Activated T-cell treated with anti-CD3 and anti-CD28 coated beads, Interleukin-2, amount 50 U/mL, for 72 hours (primary cell): ENCODE measurements at places on chromosomes 1 and 21.

- no peak for DNase-seq
Observed at GRCh38 chr1:61254634-61255357, 172.4 kb downstream of the NFIA start.

- DNase-seq = peak; percentile 71
Observed at GRCh38 chr1:20717452-20718342, at the start of gene KIF17. TSS of gene KIF17 (minus strand) at chr1:20718007. CDS start at chr1:20717706, 301 bp downstream.

DNA sequence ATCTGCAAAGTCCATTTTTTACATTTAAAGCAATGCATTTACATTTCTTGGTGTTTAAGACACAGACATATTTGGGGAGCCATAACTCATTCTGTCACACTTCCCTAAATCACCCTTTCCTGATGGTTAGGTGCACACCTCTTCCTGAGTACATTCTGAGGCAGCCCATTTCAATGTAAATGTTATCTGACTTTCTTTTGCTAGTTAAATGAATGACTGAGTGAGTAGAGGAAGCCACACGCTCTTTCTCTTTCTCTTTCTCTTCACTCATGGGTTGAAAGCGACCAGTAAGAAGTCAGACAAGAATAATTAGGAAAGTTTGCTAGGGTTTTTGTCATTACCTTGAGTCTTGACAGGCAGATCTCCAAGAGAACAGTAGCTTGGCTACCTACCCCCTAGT lies 143.1 kb downstream of the S1PR1 start:
- no peak for DNase-seq

DNA sequence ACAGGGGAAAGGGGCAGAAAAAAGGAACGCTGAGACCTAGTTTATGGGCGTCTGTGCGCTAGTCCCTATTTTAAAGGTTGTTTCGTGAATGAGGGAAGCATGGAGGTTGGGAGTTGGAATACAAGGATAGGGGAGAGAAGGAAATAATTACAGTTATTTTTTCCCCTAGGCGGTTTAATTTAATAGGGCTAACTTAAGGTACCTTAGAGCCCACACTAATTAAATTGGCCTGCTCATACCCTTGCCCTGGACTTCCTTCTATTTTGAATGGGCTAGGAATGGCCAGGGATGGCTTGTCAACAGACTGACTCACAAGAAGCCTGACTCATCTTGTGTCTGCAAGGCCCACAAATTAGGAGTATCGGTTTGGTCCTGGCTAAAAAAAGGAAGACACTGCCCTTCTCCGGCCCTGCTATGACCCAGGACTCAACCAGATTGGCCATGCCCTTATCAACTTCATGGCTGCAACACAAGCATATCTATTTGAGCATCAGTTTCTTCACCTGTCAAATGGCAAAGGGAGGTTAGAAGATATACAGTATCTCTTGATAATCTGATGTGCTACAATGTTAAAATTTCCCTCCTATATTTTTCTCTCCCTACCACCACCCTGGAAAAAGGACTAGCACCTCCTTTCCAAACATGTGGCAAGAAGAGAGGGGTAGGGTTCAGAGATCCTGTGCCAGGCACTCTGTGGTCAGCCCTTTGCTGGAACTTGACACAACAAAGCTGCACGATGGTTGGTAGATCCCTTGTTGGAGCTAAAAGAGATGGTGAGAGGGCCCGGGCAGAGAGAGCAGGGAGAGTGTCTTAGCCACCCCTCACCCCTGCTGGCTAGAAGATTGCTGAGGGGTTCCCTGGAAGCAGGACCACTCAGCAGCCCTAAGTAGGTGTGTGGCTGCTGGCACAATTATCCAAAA lies 2.2 kb upstream of the SSBP3 start:
- peak; percentile 7 for DNase-seq

DNA sequence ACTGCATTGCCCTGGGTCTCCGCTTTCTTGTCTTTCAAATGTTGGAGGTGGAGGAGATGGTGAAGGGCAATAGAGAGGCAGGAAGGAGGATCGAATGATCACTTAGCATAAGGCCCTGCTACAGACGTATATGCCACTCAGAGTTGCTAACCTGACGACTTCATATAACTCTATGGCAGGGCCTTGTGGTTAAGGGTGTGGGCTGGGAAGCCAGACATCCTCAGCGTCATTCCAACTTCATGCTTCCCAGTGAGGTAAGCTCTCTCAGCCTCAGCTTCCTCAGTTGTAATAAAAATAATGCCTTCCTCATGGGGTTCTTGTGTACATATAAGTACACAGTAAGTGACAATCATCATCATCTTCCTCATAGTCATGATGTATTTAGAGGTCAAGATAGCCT lies 54.6 kb downstream of the CASQ2 start:
- DNase-seq = no peak

DNA sequence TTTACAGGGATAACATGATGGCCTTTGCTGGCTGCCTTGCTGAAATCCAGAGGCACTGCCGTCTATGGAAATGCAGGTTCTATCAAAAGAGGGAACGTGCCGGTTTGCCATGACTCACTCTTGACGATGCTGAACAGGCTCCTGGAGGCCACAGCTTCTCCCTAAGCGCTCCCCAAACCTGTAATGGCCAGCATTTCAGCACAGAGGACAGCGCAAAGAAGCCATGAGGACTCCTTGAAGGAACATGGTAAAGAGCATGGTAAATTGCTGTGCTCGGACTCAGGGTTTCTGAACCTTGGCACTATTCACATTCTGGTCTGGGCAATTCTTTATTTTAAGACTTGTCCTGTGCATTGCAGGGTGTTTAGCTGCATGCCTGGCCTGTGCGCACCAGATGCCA lies 217.5 kb downstream of the CAMTA1 start:
- no peak for DNase-seq

GRCh38 chr1:234610061-234610665 lies at the start of gene IRF2BP2:
TSS of gene IRF2BP2 (minus strand) at chr1:234610178. CDS start at chr1:234609494, 684 bp downstream.
- DNase-seq = peak; percentile 89

DNA sequence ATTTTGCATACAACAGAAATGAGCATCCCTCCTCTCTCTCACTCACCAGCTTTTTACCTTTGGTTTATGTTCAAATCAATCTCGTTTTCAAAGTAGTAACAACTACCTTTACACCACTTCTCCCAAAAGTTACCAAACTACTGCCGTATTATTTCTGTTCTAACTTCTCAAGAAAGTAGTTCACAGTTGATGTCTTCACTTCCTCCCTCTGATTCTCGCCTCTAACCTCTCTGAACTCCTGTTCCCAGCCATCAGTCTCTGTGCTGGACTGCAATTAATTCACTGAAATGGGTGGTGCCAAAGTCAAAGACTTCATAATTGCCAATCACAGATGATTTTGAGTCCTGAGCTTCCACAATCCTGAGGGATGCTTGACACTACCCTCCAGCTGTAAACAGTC lies 54.0 kb downstream of the ZNF281 start:
- no peak for DNase-seq

GRCh38 chr1:15224974-15225373 lies 22.0 kb upstream of the FHAD1 start:
- no peak for DNase-seq

DNA sequence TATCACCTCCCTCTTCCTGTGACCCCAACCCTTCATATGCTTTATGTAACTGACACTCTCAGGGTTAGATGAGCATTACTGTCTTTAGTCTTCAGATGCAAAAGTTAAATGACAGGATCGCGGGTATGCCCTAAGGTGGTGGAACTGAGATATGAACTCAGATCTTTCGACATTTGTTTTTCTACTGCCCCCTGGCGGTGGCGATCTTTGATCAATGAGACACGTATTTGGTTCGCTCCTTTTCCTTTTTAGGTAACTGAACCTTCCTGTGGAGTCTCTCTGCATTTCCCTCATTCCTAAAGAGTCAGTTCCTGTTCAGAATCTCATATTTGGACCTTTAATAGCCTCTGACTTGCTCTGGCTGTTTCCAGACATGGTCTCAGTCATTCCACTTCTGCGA lies 47.8 kb upstream of the ZP4 start:
- DNase-seq = peak; percentile 1

- no peak for DNase-seq
Observed at GRCh38 chr1:31219489-31219888, 20.2 kb downstream of the NKAIN1 start.

- DNase-seq = peak; percentile 12
Observed at GRCh38 chr1:8397511-8397910, 79.6 kb downstream of the SLC45A1 start.

DNA sequence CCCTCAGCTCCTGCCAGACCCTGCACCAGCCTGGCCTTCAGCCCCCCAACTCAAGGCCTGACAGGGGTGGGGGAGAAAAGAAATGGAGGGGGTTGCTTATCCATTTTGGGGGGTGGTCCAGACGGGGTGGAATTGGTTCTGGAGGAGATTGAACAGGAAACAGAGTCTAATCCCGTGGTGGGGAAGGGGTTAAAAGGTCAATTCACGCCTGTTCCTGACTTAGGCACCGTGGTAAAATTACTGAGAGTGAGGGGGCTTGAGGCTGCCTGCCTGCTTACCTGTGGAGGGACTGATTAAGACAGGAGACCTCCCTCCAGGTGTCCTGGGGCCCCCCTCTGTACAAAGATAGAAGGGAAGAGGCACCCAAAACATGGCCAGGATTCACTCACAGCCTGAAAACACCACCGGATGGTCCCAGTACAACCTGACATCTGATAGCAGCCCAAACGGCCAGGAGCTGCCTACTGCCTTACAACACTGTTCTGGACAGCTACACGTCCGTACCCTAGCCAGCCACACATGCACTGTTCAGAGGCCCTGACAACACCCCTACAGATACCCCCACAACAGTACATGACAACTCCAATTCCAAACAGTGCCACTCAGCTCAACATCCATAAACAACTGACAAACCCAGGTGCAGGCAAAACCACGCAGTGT lies 31.8 kb downstream of the AHDC1 start:
- no peak for DNase-seq

GRCh38 chr1:37720231-37721130 lies 28.2 kb downstream of the CDCA8 start:
- no peak for DNase-seq

GRCh38 chr21:15212206-15212605 lies 147.4 kb upstream of the NRIP1 start:
- DNase-seq = no peak

DNA sequence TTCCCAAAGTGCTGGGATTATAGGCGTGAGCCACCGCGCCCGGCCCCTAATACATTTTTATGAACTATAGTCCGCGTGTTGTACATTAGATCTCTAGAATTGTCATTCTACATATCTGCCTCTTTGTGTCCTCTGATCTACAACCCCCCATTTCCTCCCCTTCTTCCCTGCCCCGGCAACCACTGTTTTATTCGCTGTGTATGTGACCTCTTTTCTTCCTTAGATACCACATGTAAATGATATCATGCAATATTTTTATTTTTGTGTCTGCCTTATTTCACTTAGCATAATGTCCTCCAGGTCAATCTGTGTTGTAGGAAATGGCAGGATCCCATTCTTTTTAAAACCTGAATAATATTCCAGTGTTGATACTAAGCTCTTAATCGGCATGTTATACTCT lies 99.5 kb upstream of the NRIP1 start:
- DNase-seq = no peak

DNA sequence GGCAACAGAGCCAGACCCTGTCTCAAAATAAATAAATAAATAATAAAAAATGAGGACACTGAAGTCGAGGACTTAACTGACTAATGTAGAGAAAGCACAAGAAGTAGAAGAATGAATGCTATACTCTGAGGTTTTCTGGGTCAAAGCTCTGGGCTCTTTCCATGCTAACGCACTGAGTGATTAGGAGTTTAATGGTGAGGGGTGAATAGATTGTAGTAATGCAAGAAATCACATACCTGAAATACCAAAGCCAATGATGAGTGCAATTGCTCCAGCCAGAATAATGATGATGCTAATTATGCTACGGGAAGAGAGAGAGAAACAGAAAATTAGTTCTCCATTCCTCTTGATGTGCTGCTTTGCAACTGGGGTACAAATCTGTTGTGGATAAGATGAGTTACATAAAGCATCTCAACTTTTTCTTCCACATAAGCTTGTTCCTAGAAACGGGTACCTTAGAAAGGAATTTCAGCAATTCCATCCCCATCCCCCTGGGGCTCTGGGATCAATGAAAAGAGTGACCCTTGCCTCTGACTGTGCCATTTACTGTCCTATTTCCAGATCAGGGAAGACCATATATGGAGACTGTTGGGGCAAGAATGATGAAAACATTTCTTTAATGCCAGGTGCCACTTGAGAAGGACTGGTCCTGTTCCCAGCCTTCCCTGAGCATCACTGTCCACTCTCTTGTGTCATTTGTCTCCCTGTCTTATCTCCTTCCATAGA lies 40.7 kb downstream of the VTCN1 start:
- DNase-seq = no peak

GRCh38 chr1:147470079-147470478 lies 71.2 kb upstream of the BCL9 start:
- no peak for DNase-seq

DNA sequence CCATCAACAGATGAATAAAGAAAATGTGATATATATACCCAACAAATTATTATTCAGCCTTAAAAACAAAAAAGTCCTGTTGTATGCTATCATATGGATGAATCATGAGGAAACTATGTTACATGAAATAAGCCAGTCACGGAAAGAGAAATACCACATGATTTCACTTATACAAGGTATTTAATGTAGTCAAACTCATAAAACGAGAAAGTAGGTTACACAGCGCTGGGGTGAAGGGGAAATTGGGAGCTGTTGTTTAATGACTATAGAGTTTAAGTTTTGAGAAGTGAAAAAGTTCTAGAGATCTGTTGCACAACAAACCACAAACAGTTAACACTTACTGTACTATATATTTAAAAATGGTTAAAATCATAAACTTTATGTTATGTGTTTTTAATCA lies 58.5 kb downstream of the SLC25A24 start:
- no peak for DNase-seq

- DNase-seq = no peak
Observed at GRCh38 chr1:183821889-183822611, 17.1 kb downstream of the RGL1 start.

- no peak for DNase-seq
Observed at GRCh38 chr1:47382399-47382983, 33.6 kb upstream of the FOXE3 start.

- DNase-seq = peak; percentile 99
Observed at GRCh38 chr21:46635324-46636180, at the start of gene PRMT2. TSS of gene PRMT2 (plus strand) at chr21:46635674. CDS start at chr21:46636952, 1,278 bp downstream.

DNA sequence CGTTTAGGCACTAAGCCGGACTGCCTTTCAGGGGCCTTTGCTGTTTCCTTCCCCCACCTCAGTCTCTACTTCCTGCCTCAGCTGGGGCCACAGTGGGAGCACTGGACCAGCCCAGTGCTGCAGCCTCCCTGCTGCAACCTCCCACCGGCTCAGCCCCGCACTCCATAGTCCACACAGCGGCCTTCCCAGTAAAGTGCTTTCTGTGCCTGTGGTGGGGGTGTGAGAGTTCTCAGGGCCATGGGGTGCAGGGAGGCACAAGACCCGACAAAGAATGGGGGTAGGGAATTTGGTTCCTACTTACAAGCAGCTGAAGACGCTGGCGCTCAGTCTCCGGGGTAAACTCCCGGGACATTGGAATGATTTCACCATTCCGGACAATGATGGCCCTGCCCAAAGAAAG lies 3.5 kb downstream of the PPM1J start:
- no peak for DNase-seq
